ENCODE measurements at places on chromosomes 12 and 14.

DNA sequence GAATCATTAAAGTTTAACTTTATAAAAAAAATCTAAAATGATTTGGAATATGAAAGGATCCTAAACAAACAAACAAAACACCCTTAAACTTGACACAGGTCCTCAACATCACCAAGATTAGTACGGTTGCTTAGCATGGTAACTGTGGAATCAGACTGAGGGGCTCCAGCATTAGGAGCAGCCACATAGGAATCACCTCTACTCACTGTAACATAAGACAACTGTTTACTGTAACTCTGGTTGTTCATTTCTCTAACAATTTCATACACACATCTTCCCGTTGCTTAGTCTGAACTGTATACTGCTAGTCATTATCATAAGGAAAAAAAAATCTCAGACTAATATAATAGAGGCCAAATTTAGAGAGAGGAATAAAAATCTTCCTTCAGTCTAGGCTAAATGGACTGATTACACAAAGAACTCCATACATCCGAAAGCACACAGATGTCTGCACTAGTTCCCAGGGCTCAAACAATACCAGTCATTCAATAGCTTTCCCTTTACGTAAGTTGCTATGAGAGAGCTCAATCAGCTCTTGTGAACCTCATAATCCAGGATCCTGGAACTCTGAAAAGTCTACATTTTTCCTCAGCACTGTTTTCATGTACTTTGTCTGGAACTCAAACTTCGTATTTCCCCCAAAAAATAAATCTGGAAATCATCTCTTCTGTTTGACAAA is 26.0 kb downstream of the LRP6 start:
- H3K4me1 ChIP-seq = no peaks in the 10 kb centered on the region
- no peak overlapping the region for H3K4me3 ChIP-seq
- no peaks in the 10 kb centered on the region for H3K27me3 ChIP-seq
- H3K36me3 ChIP-seq = no peaks in the 10 kb centered on the region

DNA sequence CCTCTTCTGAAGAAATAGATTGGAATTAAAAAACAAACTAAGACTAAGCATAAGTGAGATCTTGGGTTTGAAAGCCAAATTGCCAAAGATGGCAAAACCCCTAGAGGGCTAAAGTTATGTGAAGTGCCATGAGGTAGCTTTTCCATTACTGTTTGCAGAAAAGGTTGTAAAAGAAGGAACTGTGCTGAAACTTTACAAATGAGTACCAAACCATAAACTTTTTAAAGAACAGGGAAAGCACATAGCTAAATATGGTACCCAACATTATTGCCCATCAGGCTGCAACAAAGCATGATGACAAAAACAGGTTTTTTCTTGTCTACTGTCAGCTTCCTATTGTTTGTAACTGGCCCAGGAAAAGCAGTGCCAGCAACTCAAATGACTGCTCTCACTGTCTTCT is 224.2 kb downstream of the RAD51B start:
- H3K27ac ChIP-seq = no peak overlapping the region
- H3K27me3 ChIP-seq = no peaks in the 10 kb centered on the region
- no peak overlapping the region for H3K4me3 ChIP-seq
- no peaks in the 10 kb centered on the region for H3K4me1 ChIP-seq
- H3K36me3 ChIP-seq = no peaks in the 10 kb centered on the region

GRCh38 chr12:77401064-77401769 is 335.8 kb upstream of the E2F7 start:
- no peak overlapping the region for H3K4me3 ChIP-seq
- no peaks in the 10 kb centered on the region for H3K4me1 ChIP-seq
- no peaks in the 10 kb centered on the region for H3K27me3 ChIP-seq
- H3K36me3 ChIP-seq = no peaks in the 10 kb centered on the region
- no peak overlapping the region for H3K27ac ChIP-seq

- DNase-seq = no peak
- no peaks in the 10 kb centered on the region for H3K27me3 ChIP-seq
- H3K27ac ChIP-seq = no peak overlapping the region
- peaks cover 4% of the 10 kb centered on the region for H3K4me1 ChIP-seq
Measured at GRCh38 chr12:3107071-3107583, 29.9 kb downstream of the TSPAN9 start.

DNA sequence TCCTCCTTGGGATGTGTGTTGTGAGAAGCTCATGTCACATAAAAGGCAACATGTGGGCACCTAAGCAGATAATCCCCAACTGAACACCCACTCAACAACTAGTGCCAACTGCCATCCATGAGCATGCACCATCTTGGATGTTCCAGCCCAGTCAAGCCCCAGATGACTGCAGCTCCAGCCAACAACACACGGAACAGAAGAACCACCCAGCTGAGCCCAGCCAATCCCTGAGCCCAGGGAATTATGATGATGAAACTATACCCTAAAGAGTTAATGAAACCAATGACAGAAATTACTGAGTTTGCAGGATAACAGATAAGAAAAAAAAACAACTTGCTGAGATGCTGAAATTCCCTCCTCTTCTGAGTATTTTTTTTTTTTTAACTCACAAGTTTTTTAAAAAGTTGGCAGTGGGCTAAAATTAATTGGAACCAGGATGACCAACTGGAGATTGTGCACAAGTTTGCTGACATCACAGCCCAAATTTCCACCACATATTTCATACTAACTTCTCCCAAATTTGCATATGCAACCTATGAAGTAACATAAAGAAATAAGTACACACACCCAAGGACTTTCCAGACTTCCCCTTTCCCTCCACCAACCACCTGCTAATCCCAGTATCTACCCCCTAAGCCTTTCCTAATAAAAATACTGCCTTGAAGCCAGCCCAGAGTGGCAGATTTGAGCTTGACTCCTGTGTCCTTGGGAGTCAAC is 124.5 kb downstream of the KSR2 start:
- DNase-seq = no peak
- H3K36me3 ChIP-seq = no peaks in the 10 kb centered on the region
- H3K4me3 ChIP-seq = no peak overlapping the region

GRCh38 chr14:82328442-82328841 is 794.8 kb upstream of the SEL1L start:
- H3K27ac ChIP-seq = no peak overlapping the region
- DNase-seq = no peak
- H3K4me3 ChIP-seq = no peak overlapping the region
- H3K4me1 ChIP-seq = no peaks in the 10 kb centered on the region

- H3K36me3 ChIP-seq = no peaks in the 10 kb centered on the region
- H3K4me3 ChIP-seq = no peak overlapping the region
- no peaks in the 10 kb centered on the region for H3K4me1 ChIP-seq
- no peaks in the 10 kb centered on the region for H3K27me3 ChIP-seq
- no peak overlapping the region for H3K27ac ChIP-seq
Measured at GRCh38 chr12:32205731-32206130, 99.1 kb downstream of the BICD1 start.

GRCh38 chr14:91383439-91383838 is 34.2 kb downstream of the CCDC88C start:
- no peak overlapping the region for H3K27ac ChIP-seq
- H3K36me3 ChIP-seq = no peaks in the 10 kb centered on the region
- no peak for DNase-seq
- no peaks in the 10 kb centered on the region for H3K27me3 ChIP-seq

- no peaks in the 10 kb centered on the region for H3K36me3 ChIP-seq
- no peaks in the 10 kb centered on the region for H3K4me1 ChIP-seq
- H3K27me3 ChIP-seq = no peaks in the 10 kb centered on the region
- no peak for DNase-seq
Measured at GRCh38 chr12:94080341-94081009, 67.9 kb upstream of the PLXNC1 start.

DNA sequence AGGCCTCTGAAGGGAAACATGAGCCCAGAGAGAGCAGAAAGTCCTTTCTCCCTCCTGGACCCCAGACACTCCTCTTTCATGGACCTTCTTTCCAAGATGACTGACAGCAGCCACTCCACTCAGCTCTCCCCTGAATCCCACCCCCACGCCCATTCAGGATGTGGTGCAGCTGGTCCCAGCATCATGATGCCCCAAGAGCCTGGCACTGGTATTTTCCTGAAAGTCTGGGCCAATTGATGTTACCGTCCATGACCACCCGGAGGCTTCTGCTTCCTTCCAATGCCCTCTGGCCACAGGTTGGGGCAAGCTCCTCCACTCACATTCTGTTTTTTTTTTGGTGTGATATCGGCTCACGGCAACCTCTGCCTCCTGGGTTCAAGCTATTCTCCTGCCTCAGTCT is 112.6 kb downstream of the CALM1 start:
- H3K4me3 ChIP-seq = no peak overlapping the region
- H3K27ac ChIP-seq = peak overlapping the region; percentile 96
- no peaks in the 10 kb centered on the region for H3K27me3 ChIP-seq
- no peaks in the 10 kb centered on the region for H3K36me3 ChIP-seq
- H3K4me1 ChIP-seq = peaks cover 23% of the 10 kb centered on the region
- no peak for DNase-seq

- no peaks in the 10 kb centered on the region for H3K36me3 ChIP-seq
- no peaks in the 10 kb centered on the region for H3K4me1 ChIP-seq
- no peak overlapping the region for H3K4me3 ChIP-seq
- H3K27ac ChIP-seq = no peak overlapping the region
Measured at GRCh38 chr14:69818758-69819191, 21.7 kb upstream of the SLC10A1 start.

- no peak overlapping the region for H3K4me3 ChIP-seq
- H3K4me1 ChIP-seq = no peaks in the 10 kb centered on the region
- H3K36me3 ChIP-seq = no peaks in the 10 kb centered on the region
- H3K27me3 ChIP-seq = no peaks in the 10 kb centered on the region
- DNase-seq = no peak
Measured at GRCh38 chr14:103762541-103762940, 46.9 kb downstream of the ZFYVE21 start.

- no peaks in the 10 kb centered on the region for H3K36me3 ChIP-seq
- H3K27me3 ChIP-seq = no peaks in the 10 kb centered on the region
- no peak overlapping the region for H3K4me3 ChIP-seq
Measured at GRCh38 chr12:91769736-91770135, 375.9 kb downstream of the BTG1 start.

DNA sequence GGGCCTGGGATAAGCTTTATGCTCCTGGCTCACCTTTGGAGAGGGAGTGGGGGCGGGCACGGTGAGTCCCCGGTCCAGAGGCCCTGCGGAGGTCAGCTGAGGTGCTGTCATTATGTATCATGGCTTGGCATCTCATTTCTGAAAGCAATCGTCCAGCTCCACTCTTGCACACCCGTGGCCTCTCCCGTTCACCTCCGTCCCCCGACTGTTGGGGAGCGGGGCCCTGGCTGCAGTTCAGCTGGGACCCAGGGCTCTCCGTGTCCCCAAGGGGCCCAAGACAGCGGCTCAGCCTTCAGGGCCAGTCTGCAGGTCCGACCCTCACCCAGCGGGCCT is 10.6 kb downstream of the BMP4 start:
- no peak for DNase-seq
- peak overlapping the region; percentile 50 for H3K4me3 ChIP-seq
- H3K27ac ChIP-seq = no peak overlapping the region
- H3K36me3 ChIP-seq = no peaks in the 10 kb centered on the region

DNA sequence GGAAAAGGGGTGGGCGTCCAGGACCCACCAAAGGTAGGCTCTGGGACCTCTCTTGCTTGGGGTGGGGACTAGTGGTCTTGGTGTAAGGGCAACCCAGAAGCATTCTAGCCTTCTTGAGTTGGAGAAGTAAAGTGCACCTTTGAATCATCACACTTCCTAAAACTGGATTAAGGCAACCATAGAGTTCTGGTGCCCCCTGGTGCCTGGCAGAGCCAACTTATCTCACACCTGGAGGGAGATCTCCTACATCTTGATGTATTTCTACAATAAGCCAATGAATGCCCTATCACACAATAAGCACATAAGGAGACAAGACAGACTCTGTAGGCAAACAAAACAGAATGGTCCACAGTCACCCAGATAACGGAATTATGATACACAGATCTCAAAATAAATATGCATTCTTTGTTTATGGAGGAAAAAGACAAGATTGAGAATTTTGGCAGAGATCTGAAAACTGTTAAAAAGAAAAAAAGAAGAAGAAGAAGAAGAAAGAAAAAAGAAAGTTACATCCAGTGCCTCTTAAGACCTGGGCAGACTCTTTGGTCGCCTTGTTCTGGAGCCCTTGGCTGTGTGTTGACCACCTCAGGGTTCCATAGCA is 95.9 kb upstream of the PPP2R5C start:
- DNase-seq = no peak
- no peaks in the 10 kb centered on the region for H3K36me3 ChIP-seq
- no peak overlapping the region for H3K27ac ChIP-seq
- peaks cover 12% of the 10 kb centered on the region for H3K27me3 ChIP-seq
- no peak overlapping the region for H3K4me3 ChIP-seq
- no peaks in the 10 kb centered on the region for H3K4me1 ChIP-seq

DNA sequence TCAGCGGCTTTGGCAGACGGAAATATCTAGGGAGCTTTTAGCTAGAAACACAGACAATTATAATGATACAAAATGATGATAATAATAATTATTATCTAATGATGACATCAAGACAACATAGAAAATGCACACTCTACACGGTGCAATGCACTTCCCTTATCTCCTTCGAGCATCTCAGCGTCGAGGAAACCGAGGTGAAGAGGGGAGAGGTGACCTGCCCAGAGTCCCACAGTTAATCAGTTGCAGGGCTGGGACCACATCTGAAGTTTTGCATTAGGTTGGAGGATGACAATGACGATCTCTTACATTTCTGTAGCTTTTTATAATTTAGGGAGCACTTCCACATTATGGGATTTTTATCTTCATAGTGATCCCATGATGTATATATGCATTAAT is 130.2 kb downstream of the PAPOLA start:
- no peak overlapping the region for H3K4me3 ChIP-seq
- H3K36me3 ChIP-seq = no peaks in the 10 kb centered on the region
- peaks cover 4% of the 10 kb centered on the region for H3K27me3 ChIP-seq
- H3K27ac ChIP-seq = no peak overlapping the region
- no peak for DNase-seq

DNA sequence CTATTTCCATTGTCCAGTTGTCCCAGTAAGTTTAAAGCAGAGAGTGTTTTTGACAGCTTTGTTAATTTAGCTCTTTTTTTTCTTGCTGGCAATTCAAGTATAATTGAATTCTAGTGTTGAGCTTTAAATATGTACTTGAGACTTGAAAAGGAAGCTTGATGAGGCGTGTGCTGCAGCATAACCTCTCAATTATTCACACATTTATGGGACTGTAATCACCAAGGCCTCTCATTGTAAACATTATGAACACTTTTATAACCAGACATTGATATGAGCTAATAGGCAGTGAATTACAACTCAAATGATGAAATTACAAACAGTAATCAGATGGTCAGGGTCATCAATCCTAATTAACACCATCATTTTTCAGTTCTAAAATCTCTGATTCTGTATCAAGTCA is 378.0 kb upstream of the DDHD1 start:
- H3K27ac ChIP-seq = no peak overlapping the region
- H3K27me3 ChIP-seq = no peaks in the 10 kb centered on the region
- no peaks in the 10 kb centered on the region for H3K36me3 ChIP-seq
- H3K4me1 ChIP-seq = no peaks in the 10 kb centered on the region
- DNase-seq = no peak

DNA sequence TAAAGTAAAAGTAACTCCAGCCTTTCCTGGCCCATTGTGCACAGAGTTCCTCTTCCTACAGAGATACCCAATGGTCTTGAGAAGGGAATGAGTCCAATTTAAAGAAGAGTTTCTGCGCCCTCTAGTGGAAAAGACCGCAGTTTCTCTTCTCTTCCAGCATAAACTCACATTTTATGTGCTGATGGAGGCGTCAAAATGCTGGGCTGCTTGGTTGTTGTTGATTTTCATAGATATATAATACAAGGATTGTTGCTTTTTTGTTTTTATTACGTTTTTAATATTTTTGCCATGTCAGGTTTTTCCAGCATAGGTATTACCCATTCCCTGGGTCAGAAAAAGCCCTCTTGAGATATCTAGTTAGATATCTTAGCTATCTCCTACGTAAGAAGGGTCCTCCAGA is 356.9 kb upstream of the STXBP6 start:
- no peak overlapping the region for H3K27ac ChIP-seq
- H3K27me3 ChIP-seq = no peaks in the 10 kb centered on the region
- no peaks in the 10 kb centered on the region for H3K36me3 ChIP-seq
- H3K4me3 ChIP-seq = no peak overlapping the region
- H3K4me1 ChIP-seq = no peaks in the 10 kb centered on the region

All from breast epithelium (tissue), 4 donors.